ENCODE measurements at places on chromosomes 2 and 18.
A peak's percentile ranks its signal among the peaks of the same experiment; 100 is the strongest.

GRCh38 chr2:239344857-239345216, 56.0 kb downstream of the HDAC4 start:
- no peak for DNase-seq

GRCh38 chr2:127173057-127173456, 47.0 kb downstream of the CYP27C1 start:
- DNase-seq: no peak

DNA sequence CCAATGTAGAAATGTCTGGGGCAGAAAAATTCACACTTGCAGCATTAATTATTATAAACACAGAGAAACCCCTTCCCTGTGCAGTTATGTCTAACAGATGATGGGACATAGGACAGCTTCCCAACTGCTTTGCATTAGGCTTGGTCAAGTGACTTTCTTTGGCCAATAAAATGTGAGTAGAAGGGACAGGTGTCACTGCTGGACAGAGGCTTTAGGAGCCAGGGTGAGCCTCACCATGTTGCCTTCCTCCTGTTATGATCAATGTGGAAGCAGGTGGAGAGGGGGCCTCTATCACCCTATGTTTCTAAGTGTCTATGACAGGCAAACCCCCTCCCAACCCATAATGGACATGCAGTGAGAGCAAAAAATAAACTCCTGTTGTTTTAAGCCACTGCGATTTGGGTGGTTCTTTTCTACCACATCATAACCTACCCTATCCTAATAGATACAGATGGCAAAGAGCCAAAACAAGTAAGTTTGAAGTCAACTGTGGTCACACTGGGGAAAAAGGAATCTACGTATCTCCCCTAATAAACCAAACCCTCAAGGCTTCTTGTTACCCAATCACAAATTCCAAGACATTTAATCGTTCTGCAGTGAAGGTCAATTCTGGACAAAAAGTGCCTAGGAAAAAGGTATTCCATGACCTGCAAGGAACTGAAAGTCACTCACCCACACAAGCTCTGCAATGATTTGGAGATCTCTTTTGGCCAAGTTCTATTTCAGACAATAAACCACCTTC, 28.6 kb upstream of the POU3F3 start:
- DNase-seq: no peak

DNA sequence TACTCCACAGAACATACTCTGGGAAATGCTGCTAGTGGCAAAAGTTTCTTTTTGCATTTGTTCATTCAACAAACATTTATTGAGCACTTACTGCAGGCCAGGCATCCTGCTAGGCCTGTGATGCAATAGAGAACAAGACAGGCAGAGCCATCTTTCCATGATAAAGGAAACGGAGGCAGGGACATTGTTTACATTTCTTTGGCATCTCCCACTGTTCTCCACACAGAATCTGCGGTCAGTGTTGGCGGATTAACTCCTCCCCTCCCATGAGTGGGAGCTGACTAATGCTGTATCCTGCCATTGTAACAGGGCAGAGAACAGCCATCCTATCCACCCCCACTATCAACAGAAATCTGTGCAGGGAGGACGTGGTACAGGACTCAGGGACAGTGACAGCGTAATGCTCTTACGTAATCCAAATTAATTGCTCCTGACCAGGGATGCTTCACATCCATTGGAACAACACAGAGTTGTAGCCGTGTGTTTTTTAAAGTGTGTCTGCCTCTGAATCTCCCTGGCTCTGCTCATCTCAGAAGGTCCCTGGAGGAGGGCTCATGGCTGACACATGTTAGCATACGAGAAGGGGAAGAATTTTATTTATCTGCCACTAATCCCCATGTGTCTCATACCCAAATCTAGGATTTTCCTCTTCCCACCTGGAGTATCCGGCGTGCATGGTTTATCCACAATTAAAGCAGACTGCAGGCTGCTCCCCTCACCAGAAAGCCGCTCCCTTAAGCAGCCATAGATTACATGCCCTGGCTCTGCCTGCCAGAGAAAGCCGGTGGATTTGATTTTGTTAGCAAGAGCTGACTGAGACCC, 32.3 kb downstream of the STEAP3 start:
- peak; percentile 96 for DNase-seq

- DNase-seq: no peak
These were observed 74.2 kb downstream of the STPG4 start for GRCh38 chr2:47080888-47081301.

- DNase-seq: no peak
These were observed 232.4 kb downstream of the MTX2 start for GRCh38 chr2:176501617-176502016.

DNA sequence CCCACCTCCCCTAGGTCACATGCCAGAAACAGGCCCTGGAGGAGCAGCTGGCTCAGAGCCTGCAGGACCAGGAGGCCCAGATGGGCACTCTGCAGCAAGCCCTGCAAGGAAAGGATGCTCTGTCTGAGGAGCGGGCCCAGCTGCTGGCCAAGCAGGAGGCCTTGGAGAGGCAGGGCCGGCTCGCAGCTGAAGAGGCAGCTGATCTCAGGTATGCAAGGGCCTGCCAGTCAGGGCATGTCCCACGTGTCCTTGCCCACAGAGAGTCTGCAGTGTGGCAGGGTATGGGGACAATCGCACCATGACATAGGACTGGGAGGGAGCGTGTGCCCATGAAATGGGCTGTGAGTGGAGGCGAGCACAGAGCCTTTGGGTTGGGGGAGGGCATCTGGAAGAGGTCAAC, 39.9 kb downstream of the CROCC2 start:
- no peak for DNase-seq

DNA sequence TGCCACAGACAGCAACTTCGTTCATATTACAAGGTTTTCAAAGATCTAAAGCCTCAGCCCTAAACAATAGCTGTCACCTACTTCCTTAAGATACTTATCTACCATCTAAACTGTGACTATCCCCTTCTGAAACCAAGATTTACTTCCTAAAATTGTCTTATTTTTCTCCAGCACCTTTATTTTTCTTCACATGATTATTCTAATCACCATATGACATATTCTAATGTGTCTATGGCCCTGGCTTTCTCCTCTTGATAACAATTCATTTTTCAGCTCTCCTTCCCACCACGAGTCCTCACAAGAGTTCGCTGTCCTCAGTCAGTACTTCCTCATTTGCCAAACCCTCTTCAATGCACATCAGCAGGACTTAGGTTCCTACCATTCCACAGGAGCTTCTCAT, 53.9 kb downstream of the RTTN start:
- no peak for DNase-seq

GRCh38 chr2:155141418-155141817, 442.9 kb downstream of the KCNJ3 start:
- DNase-seq: no peak

DNA sequence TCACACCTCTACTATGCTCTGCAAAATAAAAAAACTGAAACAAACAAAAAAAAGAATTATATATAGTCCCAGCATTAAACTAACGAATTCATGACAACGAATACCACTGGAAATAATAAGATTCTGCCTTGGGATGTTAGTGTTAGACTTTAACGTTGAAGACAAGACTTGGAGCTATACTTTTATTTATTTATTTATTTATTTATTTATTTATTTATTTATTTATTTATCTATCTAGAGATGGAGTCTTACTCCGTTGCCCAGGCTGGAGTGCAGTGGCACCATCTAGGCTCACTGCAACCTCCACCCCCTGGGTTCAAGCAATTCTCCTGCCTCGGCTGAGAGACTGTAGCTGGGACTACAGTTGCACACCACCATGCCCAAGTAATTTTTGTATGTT, 27.2 kb upstream of the PAPOLG start:
- DNase-seq: no peak

- DNase-seq: no peak
These were observed 102.3 kb downstream of the TCF4 start for GRCh38 chr18:55485666-55486065.

DNA sequence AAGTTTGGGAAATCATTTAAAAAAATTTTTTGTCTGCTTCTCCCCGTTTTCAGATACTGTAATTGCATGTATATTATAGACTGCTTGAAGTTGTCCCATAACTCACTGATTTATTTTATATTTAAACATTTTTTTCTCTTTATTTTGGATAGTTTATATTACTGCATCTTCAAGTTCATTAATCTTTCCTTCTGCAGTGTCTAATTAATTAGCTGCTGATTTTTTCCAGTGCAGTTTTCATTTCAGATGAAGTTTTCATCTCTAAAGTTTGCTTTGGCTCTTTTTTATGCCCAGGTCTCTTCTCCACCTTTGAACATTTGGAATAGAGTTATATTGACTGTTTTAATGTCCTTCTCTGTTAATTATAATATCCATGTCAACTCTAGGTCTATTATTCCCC, 9.3 kb downstream of the CLIP4 start:
- DNase-seq: no peak

- DNase-seq: peak; percentile 13
These were observed 249.1 kb downstream of the ATAD2B start for GRCh38 chr2:23677836-23678235.

DNA sequence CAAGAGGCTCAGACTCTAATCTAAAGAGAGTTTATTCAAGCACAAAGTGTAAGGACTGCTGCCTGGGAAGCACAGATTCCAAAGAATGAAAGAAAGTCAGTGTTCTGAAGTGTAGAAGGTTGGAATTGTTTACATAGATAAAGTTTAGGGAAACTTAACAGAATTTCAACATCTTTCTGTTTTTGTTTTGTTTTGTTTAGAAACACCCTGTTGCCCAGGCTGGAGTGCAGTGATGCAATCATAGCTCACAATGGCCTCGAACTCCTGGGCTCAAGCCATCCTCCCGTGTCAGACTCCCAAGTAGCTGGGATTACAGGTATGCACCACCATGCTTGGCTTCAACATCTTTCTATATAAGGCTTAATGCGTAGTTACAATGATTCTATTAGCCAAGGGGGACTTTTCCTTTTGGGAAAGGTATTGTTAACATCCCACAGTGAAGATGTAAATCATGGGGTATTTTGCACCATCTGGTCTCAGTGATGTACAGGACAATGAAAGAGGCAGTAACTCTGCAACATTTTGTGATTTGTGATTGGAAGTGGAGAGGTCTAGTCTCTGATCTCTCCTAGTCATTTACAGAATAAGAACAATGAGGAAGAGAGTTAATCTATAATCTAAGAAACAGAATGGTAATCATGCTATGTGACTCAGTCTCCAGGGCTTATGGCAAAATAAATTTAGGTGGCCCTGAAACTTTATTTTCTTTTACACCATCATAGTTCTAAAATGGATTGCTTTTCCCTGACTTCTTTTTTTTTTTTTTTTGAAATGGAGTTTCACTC, 45.6 kb upstream of the MSH6 start:
- DNase-seq: no peak

DNA sequence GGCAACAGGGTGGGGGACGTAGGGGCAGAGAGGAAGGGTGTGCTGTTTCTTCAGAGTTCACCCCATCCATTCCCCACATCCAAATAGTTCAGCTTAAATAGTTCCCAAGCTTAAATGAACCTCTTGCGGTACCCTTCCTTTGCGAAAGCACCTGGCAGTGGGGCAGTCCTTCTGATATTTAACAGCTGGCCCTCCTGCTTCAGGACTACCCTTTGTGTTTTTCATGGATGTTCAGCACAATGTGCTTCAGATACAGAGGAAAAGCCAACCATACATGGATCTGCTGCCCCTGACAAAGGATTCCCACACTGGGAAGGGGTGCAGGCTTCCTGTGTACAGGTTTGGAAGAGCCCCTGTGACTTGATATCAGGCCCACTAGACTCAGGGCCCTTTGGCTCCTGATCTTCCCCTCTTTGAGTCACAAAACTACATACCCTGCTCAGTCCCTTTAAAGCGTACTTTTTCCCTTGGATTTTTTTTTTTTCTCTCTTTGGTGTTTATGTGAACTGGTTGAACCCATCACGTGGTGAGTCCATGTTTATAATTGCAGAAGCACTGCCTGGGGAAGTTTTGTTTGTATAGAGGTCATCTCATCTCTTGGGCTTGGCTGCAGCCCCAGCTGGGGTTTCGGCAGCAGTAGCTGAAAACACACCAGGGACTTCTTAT, 45.3 kb upstream of the IGFBP5 start:
- DNase-seq: no peak

GRCh38 chr2:218985021-218985324, at the start of gene FEV:
Gene FEV, minus strand, starts transcription at chr2:218985184. Its CDS starts 109 bp downstream, at chr2:218985075.
- no peak for DNase-seq

GRCh38 chr18:76398295-76398694, 96.7 kb downstream of the ZNF516 start:
- no peak for DNase-seq

GRCh38 chr18:45793264-45793965, 32.1 kb upstream of the SIGLEC15 start:
- DNase-seq: peak; percentile 83

DNA sequence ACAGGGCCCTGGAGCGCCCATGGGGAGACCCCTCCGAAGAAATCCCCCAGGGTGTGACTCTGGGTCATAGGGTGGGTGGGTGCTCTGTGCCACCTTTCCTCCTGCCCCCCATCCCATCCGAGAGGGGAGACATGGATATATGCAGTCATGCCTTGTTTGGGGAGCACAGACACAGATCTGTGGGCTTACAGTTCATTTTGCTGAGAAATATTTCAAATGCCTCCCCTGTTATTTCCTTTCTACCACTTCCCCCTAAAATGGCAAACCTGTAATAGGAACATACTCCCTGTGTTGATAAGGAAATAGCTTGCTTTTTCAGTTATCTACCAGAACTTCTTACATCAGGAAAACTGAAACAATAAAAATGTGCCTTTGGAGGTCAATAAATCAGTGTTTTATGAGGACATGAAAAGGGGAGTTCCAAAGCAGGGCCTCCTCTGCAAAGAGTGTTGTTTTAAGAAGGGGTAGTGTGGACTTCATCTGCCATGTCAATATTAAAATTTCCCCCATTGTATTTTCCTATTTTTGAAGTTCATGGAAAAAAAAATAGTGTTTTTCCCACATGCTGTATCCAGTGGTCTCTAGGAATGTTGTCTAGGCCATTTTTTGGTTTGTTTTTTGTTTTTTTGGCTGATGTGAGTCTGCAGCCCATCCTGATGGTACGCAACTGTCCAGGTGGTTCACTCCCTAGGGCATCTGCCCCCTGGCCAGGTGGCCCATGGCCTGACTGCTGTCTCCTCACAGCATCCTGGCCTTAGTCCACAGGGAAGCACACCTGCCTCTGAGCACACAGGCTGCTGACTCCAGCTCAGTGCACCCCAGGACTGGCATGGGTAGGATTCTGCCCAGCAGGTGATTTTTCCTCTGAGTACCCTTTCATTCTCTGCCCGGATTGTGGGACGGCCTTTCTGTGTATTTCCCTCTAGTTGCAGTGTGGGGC, 3.7 kb downstream of the TNFRSF11A start:
- DNase-seq: no peak

GRCh38 chr18:7567474-7568425, 634 bp downstream of the PTPRM start:
- peak; percentile 22 for DNase-seq

GRCh38 chr2:4404363-4404762, 701.0 kb downstream of the DCDC2C start:
- no peak for DNase-seq

DNA sequence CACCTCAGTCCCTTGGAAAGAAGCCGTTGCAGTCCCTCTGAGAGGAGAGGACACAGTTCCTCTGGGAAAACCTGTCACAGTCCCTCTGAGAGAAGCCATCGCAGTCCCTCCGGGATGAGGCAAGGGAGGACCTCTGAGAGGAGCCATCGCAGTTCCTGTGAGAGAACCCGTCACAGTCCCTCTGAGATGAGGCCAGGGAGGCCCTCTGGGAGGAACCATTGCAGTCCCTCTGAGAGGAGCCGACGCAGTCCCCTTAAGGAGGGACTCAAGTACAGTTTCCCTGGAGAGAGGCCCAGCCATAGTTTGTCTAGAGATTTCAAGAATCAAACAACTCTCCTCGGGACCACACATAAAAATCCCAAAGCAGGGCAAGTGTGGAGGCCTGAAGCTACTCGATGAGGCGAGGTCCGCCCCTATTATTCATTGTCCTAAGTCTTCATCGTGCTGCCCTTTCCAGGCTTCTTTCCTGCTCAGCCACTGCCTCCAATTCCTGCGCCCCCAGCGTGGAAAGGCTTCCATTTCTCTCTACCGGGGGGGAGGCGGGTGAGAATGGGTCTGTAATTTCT, 630 bp upstream of the ZNF512 start:
- no peak for DNase-seq

Measured in NCI-H226 (cell line).